ENCODE measurements at places on chromosomes 4 and X.
A peak's percentile ranks its signal among the peaks of the same experiment; 100 is the strongest.

- DNase-seq, result peak; percentile 28
Measured at GRCh38 chr4:182231080-182231479, 12.1 kb upstream of the TENM3 start.

DNA sequence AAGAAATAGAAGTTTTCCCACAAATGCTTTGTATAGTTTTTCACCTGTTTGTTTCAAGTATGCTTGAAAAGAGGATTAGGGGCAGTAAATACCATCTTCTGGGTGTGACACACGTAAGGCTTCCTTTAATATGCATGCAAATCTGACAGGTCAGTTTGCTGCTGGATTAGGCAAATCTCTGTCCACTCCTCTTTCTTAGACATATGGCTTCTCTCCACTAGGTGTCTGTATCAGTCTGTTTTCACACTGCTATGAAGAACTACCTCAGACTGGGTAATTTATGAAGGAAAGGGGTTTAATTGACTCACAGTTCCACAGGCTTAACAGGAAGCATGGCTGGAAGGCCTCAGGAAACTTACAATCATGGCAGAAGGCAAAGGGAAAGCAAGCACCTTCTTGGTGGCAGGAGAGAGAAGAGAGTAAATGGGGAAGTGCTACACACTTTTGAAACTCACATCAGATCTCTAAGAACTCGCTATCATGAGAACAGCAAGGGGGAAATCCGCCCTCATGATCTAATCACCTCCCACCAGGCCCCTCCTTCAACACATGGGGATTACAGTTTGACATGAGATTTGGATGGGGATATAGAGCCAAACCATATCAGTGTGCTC, 66.9 kb downstream of the TAB3 start:
- no peak for DNase-seq

- no peak for DNase-seq
Measured at GRCh38 chr4:24768604-24769003, 26.8 kb upstream of the SOD3 start.

DNA sequence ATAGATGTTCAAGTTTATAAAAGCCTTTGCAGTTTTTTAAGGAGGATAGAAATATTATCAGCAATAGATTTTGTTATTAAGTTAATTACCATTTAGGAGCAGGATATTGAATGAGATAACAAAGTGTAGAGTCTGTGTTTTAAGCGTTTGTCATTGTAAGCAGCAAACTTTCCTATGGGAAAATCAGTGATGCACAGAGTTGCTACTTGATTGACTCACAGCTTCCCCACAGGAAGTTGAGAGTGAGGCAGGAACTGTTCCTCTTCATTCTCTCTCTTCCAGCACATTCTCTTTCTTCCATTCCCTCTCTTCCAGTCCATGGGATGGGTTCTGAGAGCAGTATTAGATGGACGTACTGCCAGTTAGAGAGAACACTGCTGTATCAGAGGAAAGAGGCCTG, 867.7 kb upstream of the AGA start:
- no peak for DNase-seq

GRCh38 chr4:172169871-172170270, 356.7 kb downstream of the GALNTL6 start:
- DNase-seq, result peak; percentile 5

DNA sequence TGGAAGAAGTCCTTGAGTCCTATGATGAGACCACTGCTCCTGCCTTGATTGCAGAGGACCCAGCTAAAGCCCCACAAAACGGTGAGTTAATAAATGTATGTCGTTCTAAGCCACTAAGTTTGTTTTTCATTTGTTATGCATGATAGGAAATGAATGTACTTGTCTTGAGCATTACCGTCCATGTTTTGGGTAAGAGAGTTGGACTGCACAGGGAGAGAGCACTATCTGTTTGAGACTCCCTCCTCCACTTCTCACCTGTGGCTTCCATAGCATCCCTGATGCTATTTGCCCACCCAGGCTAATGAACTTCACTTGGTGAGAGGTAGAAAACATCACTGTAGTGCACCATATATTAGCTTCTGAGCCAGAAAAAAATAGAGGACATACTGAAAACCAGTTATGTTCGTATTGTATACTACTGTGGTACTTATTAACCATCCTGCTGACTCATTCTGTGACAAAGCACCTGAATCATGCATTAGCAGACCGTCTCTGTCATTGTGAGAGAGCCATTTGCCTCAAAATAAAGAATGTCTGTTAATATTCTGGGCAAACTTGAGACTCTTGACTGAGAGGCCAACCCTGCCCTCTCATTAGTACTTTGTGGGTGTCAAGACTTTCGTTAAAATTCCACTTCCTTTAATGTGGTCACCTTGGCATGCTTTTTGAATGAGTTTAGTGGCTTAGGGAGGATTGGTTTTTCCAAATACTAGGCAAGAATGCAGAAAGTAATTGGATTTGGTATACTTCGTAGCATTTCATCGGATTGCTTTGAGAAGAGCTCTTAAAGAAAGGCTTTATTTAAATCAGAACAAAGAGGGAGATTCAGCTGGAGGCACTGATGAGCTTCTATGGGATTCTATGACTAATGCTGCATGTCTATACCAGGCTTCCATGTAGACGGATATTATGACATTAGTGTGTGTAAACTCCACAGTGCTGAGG, 99.3 kb upstream of the GRPR start:
- no peak for DNase-seq

DNA sequence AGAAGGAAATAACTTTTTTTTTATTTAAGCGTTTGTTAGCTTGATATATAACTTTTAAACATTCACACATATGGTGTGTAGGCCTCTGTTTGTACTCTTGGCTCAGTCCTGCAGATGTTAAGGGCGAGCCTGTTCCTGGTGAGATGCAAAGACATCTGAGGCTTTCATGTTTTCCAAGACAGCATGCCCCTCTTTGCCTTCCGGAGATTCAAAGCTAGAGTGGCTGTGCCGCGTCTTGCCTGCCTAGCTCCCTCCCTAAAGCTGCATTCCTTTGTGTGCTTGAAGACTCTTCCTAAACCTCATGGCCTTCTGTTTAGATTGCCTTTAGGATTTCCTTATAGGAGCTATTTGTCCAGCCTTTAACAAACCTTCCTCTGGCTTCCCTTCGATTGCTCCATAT, 67.1 kb downstream of the MID1IP1 start:
- DNase-seq, result no peak

GRCh38 chr4:181150191-181150590, 1093.0 kb upstream of the TENM3 start:
- DNase-seq, result no peak

- DNase-seq, result no peak
Measured at GRCh38 chr4:151407466-151408379, 1.3 kb upstream of the FHIP1A start.

GRCh38 chrX:92231391-92231790, 452.2 kb downstream of the PCDH11X start:
- DNase-seq, result no peak

- DNase-seq, result no peak
Measured at GRCh38 chr4:69322055-69322454, 41.8 kb downstream of the UGT2B28 start.

DNA sequence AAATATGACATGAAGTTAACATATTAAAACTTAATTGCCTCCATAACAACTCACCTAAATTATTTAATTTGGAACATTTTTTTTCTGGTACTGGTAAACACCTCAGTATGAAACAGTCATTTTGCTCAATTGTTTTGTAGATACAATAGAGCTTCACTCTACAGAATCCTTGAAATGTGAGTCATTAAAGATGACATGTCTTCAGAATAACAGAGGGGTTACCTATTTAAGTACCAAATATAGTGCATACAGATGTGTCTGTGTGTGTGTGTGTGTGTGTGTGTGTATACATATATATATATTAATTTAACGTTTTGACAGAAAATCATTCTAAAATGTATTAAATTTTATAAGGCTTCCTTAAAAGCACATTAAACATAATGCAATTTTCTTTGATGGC, 297.6 kb downstream of the INPP4B start:
- DNase-seq, result no peak

- DNase-seq, result no peak
Measured at GRCh38 chr4:104593019-104593418, 98.3 kb upstream of the CXXC4 start.

GRCh38 chrX:20433388-20433775, 166.7 kb upstream of the RPS6KA3 start:
- DNase-seq, result no peak

DNA sequence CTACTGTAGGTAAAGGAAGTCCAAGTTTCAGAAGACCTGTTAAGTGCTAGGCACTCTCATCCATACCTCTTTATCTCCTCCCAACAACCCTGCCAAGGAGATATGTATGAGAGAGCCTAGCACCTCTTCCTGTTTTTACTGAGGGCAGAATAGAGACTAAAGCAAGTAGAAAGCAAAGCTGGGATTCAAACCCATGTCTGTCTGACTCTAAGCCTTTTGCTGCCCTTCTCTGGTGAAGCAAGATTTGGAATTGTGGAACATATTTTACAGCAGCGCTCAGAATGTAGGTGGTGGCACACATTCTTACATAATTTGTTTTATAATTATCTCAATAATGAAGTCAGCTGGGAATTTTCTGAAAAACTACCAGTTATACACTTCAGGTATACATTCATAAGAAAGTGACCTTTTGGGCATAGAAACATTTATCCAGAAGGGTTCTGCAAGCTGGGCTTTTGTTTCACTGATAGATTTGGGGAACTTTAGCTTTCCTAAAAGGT, 41.7 kb downstream of the SEPTIN11 start:
- no peak for DNase-seq

GRCh38 chr4:37968747-37969146, 8.5 kb downstream of the PTTG2 start:
- no peak for DNase-seq

DNA sequence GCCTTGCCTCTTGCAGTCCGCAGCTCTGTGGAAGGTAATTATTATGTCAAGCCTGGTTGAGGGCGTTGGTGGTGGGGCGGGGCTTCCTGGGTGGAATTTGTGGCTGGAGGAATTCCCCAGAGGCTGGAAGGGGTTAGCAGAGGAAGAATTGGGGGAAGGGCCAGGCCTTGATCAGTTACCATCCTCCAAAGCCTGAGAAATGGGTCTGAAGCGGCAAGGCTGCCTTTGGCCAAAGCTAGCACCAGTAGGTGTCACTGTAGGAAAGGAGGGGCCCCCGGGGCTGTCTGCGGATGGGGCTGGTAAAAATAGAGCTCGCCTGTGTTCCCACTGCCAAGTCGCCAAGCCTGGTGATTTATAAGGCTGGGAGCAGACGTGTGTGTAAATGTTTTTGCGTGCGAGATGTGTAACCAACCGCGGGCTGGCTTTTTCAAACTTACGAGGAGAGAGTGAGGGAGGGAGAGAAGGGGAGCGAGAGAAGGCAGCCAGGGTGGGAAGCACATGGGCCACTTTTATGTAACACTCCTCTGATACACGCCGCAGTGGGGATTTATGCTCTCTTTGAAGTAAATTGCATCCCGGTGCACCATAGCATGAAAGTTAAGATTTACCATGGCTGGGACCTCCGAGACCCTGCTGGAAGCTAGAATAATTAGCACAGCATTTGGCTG, 367.0 kb downstream of the BCOR start:
- peak; percentile 71 for DNase-seq

DNA sequence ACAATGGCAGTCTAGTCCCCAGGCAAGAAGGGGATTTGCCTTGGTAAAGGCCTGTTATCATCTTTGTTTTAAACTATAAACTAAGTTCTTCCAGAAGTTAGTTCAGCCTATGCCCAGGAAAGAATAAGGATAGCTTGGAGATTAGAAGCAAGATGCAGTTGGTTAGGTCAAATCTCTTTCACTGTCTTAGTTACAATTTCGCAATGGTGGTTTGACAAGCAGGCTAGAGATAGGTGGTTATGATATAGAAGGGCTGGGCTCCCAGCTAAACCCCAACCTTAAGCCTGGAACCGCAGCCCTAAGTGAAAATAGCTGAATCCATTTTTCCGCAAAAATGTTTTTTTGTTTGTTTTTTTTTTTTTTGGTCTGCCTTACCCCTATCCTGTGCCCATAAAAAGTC, 41.8 kb upstream of the NEIL3 start:
- DNase-seq, result no peak

GRCh38 chr4:83247415-83248357, 36.9 kb downstream of the COQ2 start:
- DNase-seq, result no peak

- no peak for DNase-seq
Measured at GRCh38 chr4:7276515-7276914, 84.2 kb downstream of the SORCS2 start.

DNA sequence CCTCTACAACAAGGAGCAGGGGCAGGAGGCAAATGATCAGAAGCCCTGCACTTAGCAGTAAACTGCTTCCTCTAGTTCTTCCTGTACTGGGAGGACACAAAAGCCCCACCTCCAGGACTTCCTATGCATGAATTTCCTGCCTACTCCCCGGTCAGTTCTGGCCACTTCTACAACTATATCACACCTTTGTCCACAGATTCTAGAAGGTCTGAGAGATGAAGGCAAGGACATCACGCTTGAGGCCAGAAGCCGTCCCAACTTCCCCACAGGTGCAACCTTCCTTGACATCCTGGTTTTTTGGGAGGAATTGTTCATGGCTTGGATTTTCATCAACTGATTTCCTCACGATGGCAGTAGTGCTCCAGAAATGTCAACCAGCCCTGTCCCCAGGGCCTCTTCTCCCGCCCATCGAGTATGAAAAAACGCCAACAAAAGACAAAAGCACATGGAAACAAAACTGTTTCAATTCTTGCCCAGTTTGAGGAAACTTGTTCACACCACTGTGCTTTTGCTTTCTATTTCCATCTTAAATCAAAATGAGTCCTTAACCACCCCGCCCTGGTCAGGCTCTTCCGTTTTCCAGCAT, 206.5 kb upstream of the STK26 start:
- DNase-seq, result no peak

DNA sequence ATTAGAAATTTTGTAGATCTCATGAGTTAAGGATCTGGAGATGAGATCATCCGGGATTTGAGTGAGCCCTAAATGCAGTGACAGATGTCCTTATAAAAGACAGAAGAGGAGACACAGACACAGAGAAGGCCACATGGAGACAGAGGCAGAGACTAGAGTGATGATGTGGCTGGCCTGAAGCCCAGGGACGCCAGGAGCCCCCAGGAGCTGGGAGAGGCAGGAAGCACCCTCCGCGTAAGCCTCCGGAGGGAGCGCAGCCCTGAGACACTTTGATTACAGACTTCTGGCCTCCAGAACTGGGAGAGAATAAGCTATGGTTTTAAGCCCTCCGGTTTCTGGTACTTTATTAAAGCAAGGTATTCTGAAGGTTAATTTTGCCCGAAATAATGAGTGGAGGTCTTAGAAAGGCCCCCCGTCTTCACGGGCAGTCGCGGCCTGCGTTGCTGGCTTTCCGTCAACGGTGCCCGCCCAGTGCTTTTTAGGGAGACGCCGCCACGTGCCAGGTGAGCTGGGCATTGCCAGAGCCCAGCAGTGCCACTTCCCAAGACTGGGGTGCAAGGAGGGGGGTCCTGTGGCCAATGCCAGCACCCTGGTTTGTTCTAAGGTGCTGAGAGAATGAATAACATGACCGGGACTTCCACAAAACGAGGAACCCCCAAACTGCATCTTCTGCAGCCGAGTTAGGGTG, 8.1 kb downstream of the DHRSX start:
- no peak for DNase-seq

- no peak for DNase-seq
Measured at GRCh38 chr4:9835430-9835829, 54.0 kb downstream of the DRD5 start.

All from fibroblast of skin of left biceps (primary cell).